ENCODE measurements at places on chromosomes 1 and 21.

- H3K4me1 ChIP-seq, result no peaks in the 10 kb centered on the region
- no peaks in the 10 kb centered on the region for H3K27me3 ChIP-seq
- H3K27ac ChIP-seq, result no peak overlapping the region
- H3K4me3 ChIP-seq, result no peak overlapping the region
- H3K36me3 ChIP-seq, result no peaks in the 10 kb centered on the region
- DNase-seq, result no peak
These were observed 93.0 kb downstream of the NUF2 start for GRCh38 chr1:163414778-163415177.

- no peaks in the 10 kb centered on the region for H3K27me3 ChIP-seq
- H3K36me3 ChIP-seq, result no peaks in the 10 kb centered on the region
- H3K4me1 ChIP-seq, result no peaks in the 10 kb centered on the region
These were observed 35.7 kb downstream of the TTC39A start for GRCh38 chr1:51294566-51295184.

DNA sequence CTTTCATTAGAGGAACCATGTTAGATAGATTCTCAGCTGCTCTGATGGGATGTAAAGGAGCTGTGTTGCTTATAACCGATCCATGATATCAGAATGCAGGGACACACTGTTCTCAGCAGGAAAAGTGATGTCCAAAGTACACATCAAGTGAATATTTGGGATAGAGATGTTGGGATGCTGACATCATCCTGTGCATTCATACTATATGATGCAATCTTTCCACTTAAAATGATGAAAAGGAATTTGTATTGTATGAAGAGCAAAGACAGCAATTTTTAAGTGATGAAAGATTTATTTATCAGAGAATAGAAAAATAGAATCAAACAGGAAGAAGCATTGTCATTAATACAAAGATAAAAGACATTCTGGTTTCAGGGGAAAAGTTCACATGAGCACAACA is 110.1 kb downstream of the ERG start:
- H3K27ac ChIP-seq, result no peak overlapping the region
- H3K4me3 ChIP-seq, result no peak overlapping the region
- H3K4me1 ChIP-seq, result no peaks in the 10 kb centered on the region
- H3K27me3 ChIP-seq, result no peaks in the 10 kb centered on the region
- no peaks in the 10 kb centered on the region for H3K36me3 ChIP-seq

DNA sequence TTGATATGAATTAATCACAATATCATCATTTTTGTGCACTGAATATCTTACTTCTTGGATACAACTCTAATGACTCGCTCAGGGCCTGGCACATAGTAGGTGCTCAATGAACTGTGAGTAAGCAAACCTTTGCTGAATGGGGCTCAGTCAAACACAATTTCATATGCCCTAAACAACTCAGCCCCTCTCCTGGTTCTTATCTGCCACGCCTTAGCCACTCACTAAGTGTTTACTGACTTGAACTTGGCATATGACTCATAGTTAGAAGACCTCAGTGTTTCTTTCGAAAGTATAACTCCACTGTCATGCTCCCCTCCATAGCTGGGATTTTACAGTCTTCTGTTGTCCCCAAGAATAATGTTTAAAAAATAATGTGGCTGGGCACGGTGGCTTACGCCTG is 4.8 kb upstream of the IFNLR1 start:
- DNase-seq, result no peak
- H3K4me1 ChIP-seq, result peaks cover 3% of the 10 kb centered on the region
- no peak overlapping the region for H3K27ac ChIP-seq
- H3K27me3 ChIP-seq, result no peaks in the 10 kb centered on the region
- H3K36me3 ChIP-seq, result no peaks in the 10 kb centered on the region

GRCh38 chr1:201945157-201945556 is 1.2 kb downstream of the LMOD1 start:
- H3K4me1 ChIP-seq, result no peaks in the 10 kb centered on the region
- no peaks in the 10 kb centered on the region for H3K27me3 ChIP-seq
- H3K27ac ChIP-seq, result no peak overlapping the region
- peak overlapping the region; percentile 2 for H3K4me3 ChIP-seq
- no peak for DNase-seq

DNA sequence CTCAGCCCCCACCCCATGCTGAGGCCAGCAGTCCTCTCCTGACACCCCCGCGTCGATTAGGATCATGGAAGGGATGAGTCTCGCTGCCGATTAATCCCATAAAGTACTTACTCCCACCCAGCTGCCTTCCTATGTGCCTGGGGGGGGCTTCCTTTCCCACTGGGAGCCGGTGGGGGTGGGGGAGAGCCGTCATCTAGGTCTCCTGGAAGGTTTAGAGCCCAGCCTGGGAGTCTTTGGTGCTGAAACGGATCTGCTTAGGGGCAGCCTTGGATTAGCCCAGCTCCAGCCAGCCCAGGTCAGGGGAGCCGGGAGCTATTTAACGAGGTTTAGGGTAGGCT is 9.8 kb downstream of the SAMD11 start:
- H3K36me3 ChIP-seq, result no peaks in the 10 kb centered on the region
- H3K27ac ChIP-seq, result no peak overlapping the region
- DNase-seq, result no peak

- no peak overlapping the region for H3K4me3 ChIP-seq
- H3K36me3 ChIP-seq, result no peaks in the 10 kb centered on the region
- no peaks in the 10 kb centered on the region for H3K27me3 ChIP-seq
- H3K27ac ChIP-seq, result no peak overlapping the region
- DNase-seq, result no peak
These were observed 19.2 kb downstream of the DSTYK start for GRCh38 chr1:205192287-205192686.

DNA sequence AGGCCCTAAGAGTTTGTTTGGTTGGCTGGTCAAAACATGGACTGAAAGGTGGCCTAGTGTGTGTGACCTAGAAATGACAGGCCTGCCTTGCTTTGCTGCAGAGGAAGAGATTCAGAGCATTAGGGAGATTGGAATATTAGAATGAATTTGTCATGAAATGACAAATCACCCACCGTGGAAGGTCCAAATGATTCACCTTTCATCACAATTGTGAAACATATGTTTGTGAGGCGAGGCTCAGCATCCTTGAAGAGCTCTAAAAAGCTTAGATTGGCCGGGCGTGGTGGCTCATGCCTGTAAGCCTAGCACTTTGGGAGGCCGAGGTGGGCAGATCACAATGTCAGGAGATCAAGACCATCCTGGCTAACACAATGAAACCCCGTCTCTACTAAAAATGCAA is 5.5 kb downstream of the LCE1B start:
- H3K4me1 ChIP-seq, result no peaks in the 10 kb centered on the region
- no peak overlapping the region for H3K27ac ChIP-seq
- H3K27me3 ChIP-seq, result no peaks in the 10 kb centered on the region
- H3K4me3 ChIP-seq, result no peak overlapping the region
- no peaks in the 10 kb centered on the region for H3K36me3 ChIP-seq

DNA sequence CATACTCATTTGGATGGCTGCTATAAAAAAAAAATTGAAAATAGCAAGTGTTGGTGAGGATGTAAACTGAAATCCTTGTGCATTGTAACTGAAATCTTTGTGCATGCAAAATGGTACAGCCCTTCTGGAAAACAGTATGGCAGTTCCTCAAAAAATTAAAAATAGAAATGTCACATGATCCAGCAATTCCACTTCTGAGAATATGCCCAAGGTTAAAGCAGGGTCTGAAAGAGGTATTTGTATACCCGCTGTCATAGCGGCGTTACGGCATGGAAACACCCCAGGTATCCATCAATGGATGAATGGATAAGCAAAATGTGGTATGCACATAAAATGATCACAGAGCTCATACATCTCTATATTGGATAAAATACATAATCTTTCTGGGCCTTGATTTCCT is 116.7 kb downstream of the RUSC1 start:
- no peak overlapping the region for H3K27ac ChIP-seq
- H3K36me3 ChIP-seq, result peaks cover 21% of the 10 kb centered on the region
- H3K4me1 ChIP-seq, result no peaks in the 10 kb centered on the region
- no peaks in the 10 kb centered on the region for H3K27me3 ChIP-seq
- DNase-seq, result no peak
- H3K4me3 ChIP-seq, result no peak overlapping the region

DNA sequence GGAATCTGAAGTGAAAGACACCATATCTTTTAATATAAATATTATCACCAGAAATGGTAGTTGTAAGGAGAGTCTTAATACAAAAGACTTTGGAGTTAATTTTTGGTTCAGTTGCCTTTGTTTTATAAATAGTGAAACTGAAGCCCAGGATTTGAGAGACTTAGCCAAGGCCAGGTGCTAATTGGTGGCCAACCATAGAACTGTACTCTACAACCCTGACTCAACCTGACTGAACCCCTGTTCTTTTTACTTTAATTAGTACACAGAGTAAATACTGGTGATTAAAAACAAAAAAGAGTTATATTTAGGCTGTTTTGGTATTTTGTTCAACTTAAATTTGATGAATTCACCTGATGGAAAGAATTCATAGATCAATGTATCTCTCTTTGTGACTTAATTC is 76.3 kb downstream of the SNX7 start:
- H3K36me3 ChIP-seq, result no peaks in the 10 kb centered on the region
- no peak for DNase-seq
- H3K4me1 ChIP-seq, result no peaks in the 10 kb centered on the region
- no peak overlapping the region for H3K27ac ChIP-seq
- no peak overlapping the region for H3K4me3 ChIP-seq

- peak overlapping the region; percentile 63 for H3K27ac ChIP-seq
- DNase-seq, result peak; percentile 42
- H3K36me3 ChIP-seq, result no peaks in the 10 kb centered on the region
- peaks cover 32% of the 10 kb centered on the region for H3K4me1 ChIP-seq
These were observed 26.1 kb downstream of the ETS2 start for GRCh38 chr21:38831526-38832467.

DNA sequence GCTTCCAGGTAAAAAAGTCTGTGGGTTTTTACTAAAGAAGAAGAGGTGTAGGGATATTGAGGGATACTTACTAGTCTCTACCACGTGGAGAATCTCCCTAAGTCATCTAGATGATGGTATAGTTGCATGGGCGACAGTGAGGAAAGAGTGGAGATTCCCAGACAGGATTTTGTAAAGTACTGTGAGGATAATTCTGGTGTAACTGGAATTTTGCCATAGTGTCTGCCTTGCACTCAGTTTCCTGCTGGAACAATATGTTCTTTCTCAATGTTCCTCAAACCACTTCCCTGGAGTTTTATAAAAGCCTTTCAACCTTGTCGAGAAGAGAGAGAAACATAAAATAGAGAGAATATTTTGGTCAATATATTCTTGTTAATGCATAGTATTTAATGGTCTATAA is 95.1 kb upstream of the WLS start:
- H3K27me3 ChIP-seq, result no peaks in the 10 kb centered on the region
- DNase-seq, result no peak
- H3K27ac ChIP-seq, result no peak overlapping the region
- no peaks in the 10 kb centered on the region for H3K4me1 ChIP-seq
- H3K36me3 ChIP-seq, result no peaks in the 10 kb centered on the region
- no peak overlapping the region for H3K4me3 ChIP-seq

DNA sequence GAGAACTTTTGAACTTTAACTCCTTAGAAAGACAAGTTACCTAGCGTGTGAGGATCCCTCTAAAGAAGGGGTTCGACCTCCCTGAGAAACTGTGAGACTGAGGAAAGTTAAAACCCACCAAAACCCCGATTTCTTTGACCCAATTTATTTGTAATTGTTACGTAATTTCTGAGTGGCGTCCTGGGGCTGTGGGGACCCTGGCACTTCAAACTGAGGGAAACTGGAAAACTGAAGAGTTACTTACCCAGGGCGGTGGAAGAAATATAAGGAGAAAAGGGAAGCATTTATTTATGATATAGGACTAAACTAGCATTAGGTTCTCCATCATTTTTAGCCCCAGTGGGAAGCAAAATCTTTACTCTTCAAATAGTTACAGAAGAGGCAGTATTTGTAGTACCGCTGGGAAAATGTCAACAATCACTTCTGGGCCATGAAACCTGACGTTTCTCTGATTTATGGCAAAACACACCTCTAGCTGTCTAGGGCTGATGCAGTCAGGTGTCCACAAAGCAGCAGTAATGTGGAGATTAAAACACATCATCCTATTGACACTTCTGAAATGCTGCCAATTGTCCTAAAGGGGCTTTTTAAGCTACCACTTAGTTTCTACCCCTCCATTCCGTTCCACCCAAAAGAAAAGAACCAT is 430 bp downstream of the S100B start:
- DNase-seq, result no peak
- H3K27me3 ChIP-seq, result no peaks in the 10 kb centered on the region
- H3K27ac ChIP-seq, result no peak overlapping the region
- no peaks in the 10 kb centered on the region for H3K4me1 ChIP-seq
- H3K4me3 ChIP-seq, result no peak overlapping the region

DNA sequence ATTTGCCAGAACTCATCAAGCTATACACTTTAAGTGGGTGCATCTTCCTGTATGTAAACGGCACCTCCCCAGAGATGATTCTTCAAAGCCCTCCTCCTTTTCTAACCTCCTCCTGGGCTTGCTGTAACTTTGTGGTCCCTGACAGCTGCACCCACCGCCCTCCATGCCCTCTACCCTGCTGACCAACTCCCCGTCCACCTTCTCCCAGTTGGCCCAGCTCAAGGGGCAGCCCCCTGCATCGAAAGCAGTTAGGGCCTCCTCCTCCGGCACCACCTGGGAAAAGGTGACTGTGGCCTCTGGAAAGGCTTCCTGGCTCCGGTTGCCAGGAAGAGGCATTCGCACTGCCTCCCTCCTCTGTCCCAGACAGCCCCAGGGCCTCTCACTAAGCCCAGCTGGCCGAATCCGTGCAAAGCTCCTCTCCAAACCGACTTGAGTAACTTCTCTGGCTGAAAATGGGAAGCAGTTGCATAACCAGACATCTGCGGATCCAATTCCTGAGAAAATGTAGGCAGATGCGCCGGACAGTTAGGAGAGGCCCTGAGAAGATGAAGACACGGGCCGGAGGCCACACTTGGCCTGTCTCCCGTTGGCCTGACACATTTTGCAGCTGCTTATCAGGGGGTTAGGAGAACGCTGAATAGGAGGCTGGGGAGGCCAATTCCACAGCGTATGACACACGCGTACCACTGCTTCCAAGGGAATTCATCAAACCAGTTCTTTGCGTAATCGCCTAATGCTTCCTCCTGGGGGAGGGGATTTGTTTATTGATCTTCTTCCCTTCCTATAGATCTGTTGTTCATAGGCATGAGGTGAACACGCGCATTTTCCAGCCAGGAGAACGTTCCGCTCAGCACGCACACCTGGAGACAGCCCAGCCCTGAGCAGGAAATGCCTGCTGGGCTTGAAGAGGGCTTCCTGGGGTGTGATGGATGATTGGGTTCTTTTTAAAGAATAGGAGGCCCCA is 48.7 kb upstream of the COL6A2 start:
- H3K4me3 ChIP-seq, result no peak overlapping the region
- no peaks in the 10 kb centered on the region for H3K4me1 ChIP-seq
- no peaks in the 10 kb centered on the region for H3K27me3 ChIP-seq

GRCh38 chr1:181658581-181658980 is 175.3 kb downstream of the CACNA1E start:
- H3K4me3 ChIP-seq, result no peak overlapping the region
- no peaks in the 10 kb centered on the region for H3K27me3 ChIP-seq
- no peaks in the 10 kb centered on the region for H3K36me3 ChIP-seq
- H3K27ac ChIP-seq, result peak overlapping the region; percentile 61
- DNase-seq, result no peak

- no peaks in the 10 kb centered on the region for H3K36me3 ChIP-seq
- no peaks in the 10 kb centered on the region for H3K4me1 ChIP-seq
- no peak overlapping the region for H3K27ac ChIP-seq
- H3K27me3 ChIP-seq, result no peaks in the 10 kb centered on the region
These were observed 62.2 kb downstream of the ZFYVE9 start for GRCh38 chr1:52203935-52204625.

GRCh38 chr1:204074274-204075138 is 1.6 kb downstream of the SOX13 start:
- H3K4me1 ChIP-seq, result peaks cover 38% of the 10 kb centered on the region
- peak overlapping the region; percentile 67 for H3K27ac ChIP-seq
- peak overlapping the region; percentile 81 for H3K4me3 ChIP-seq
- no peaks in the 10 kb centered on the region for H3K36me3 ChIP-seq
- peak; percentile 85 for DNase-seq
- no peaks in the 10 kb centered on the region for H3K27me3 ChIP-seq

Data from right lobe of liver (tissue), 6 donors.